ENCODE measurements at places on chromosomes 5 and 9. TPM values are rescaled to one million over a fixed set of nuclear protein-coding genes. Genes with fewer than 3 reads are reported as not detected.

DNA sequence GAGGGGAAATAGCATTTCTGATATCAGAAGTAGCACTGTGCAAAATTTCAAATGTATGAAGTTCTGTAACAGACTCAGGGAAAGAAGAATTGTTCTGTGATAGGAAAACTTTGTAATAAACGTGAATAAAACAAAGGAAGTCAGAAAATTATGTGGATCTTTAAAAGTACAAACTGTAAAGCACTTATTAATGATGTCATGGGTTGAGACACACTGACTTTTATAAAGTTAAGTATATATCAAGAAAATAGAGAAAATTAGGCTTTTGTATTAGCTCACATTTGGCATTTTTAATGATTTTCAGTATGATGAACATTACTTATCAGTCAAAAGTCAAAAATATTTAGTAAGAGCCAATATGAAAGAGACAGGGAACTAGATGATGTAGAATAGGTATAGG, 1081.7 kb upstream of the EDIL3 start:
- DNase-seq = no peak

DNA sequence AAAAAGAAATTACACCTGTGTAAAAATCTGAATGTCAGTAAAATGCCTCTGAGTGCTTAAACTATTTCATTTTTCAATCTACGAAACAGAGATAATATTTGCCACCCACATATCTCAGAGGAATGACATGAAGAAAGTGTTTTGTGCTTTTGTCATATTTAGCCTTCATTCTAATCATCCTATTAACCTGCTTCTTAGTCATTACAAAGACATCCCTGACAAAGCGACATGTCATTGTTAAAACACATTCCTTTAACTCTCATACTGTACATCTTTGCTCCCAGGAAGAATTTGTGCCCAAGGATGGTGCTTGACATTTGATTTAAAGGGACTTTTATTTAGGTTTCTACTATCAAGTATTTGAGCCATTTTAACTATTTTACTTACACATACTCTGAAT, 275.9 kb downstream of the DMRTA1 start:
- DNase-seq = no peak

Gene POU5F2
- total RNA-seq = 6.5 TPM

GRCh38 chr9:129671519-129671918, 6.1 kb downstream of the PRRX2 start:
- no peak for DNase-seq

Gene ORM2
- total RNA-seq = not detected

- no peak for DNase-seq
These were observed 147.6 kb downstream of the CDH10 start for GRCh38 chr5:24497145-24497544.

DNA sequence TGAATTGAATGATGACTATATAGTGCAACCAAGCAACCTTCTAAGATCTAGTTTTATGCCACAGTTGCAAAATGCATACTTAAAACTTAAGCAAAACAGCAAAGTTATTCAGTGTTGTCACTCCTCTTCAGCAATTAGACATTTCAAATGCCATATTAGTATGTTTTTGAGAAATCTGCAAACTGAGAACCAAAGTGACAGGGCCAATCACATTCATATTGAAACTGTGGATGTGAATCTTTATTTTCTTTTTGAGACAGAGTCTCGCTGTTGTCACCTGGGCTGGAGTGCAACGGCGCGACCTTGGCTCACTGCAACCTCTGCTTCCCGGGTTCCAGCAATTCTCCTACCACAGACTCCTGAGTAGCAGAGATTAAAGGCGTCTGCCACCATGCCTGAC, 249.2 kb upstream of the EFNA5 start:
- DNase-seq = no peak

Gene SVEP1
- total RNA-seq = 89.3 TPM

Gene INVS
- 72.2 TPM for total RNA-seq

GRCh38 chr5:36438765-36439561, 137.3 kb upstream of the RANBP3L start:
- DNase-seq = no peak

GRCh38 chr9:91346644-91347043, 15.1 kb downstream of the AUH start:
- no peak for DNase-seq

GRCh38 chr9:111992523-111992922, 95.9 kb downstream of the UGCG start:
- DNase-seq = no peak

DNA sequence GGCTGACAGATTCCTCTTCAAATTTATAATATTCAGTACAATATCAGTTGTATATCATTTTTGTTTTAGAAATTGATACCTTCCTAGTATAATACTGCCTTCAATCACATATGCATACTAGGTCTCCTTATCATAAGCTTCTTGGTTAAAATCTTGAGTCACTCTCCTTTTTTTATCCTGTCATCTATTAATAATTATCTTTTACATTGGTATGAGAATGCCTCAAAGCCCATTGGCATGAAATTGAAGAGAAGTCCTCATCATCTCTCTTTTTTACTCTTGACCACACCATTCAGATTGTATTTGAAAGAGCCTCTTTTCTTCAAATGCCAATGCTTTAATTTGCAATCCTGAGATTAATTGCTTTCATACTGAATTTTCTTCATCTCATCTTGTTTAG, 810.3 kb downstream of the BRINP1 start:
- DNase-seq = no peak

- no peak for DNase-seq
These were observed 359.4 kb upstream of the ARRDC3 start for GRCh38 chr5:91742550-91742949.

- peak; percentile 68 for DNase-seq
These were observed 800 bp upstream of the KCNN2 start for GRCh38 chr5:114360816-114361723.

GRCh38 chr9:79369676-79370075, 202.1 kb upstream of the TLE4 start:
- no peak for DNase-seq

GRCh38 chr5:18057725-18058124, 423.5 kb downstream of the TAF11L14 start:
- no peak for DNase-seq

Gene PAEP
- total RNA-seq = not detected

Gene PCDH1
- 9.9 TPM for total RNA-seq

- no peak for DNase-seq
These were observed 44.5 kb upstream of the TMEM252 start for GRCh38 chr9:68585034-68585761.

Gene ACOT12
- total RNA-seq = 4.6 TPM

DNA sequence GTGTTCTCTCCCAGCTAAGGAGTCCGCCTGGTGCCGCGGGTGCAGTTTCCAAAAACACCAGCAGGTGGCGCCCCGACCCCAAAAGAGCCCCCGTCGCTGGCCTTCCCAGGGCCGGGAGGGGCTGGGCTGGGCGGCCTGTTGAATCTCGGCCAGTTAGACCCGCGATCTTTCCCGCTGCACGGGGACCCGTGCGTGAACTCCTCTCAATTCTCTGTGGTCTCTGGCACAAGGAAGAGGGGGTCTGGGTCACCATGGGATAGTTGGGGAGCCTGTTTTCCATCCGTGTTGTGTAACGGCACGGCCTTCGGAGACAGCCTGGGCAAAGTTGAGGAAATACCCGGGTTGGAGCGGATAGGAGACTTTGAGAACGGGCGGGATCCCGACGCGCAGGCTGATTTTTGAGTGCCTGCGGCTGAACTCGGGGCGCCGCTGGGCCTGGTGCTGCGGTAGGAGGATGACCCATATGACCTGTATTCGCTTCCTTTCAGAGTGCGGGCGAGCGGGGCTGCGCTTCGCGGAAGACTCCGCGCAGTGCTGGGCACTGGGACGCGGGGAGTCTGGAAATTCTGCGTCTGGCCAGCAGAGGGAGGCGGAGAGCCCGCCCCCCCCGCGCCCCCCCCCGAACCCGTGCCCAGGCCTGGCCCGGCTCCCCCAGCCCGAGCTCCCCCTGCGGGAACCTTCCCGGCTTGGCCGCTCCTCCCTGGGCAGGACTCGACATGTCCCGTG, 7.9 kb upstream of the PSD2 start:
- peak; percentile 83 for DNase-seq

Gene TNFSF15
- total RNA-seq = 4.3 TPM

- no peak for DNase-seq
These were observed 76.4 kb upstream of the SLC1A1 start for GRCh38 chr9:4413856-4414255.

- DNase-seq = no peak
These were observed 92.7 kb downstream of the SV2C start for GRCh38 chr5:76175821-76176403.

DNA sequence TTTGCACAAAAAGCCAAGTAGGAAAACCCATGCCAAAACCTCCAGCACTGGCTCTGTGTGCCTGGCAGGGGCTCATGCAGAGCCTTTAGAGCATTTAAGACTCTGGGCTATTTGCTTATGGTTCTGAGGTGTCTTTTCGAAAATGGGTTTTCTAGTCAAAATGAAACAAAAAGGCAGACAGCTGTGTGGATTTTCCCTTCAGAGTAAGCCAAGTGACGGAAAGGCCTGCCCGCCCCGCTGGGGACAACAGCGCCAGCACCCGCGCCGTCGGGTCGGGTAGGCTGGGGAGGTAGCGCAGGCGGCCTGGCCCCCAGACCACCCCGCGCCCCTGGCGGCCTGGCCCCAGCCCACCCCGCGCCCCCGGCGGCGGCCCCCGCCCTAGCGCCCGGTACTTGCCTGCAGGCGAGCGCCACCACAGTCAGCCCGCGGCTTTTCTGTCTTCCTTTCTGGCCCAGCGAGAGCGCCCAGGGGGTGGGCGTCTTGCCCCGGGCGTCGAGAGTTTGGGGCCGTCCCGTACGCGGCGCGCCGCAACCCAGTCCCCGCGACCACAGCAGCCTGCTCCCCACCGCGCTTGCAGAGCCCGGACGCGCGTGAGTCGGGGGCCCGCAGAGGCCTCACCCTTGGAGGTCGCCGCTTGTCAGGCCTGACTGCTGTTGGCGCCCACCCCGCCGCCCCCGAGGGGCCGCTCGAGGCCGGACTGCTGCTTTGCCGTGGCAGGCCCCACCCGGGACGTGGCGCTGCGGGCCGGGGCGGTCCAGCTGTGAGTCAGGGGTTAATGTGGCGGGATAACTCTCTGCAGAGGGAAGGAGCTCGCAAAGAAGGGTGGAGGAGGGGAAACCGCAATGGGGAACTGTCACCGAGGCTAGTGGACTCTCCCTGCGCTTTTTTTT, at the start of gene TICAM2:
TICAM2 (minus strand) TSS at position 779 of the 890 bp plus-strand sequence. CDS start 21,223 bp downstream, outside the sequence.
- DNase-seq = peak; percentile 80

GRCh38 chr5:27290172-27290571, 251.8 kb upstream of the CDH9 start:
- no peak for DNase-seq

GRCh38 chr9:87883274-87883673, 597 bp downstream of the SPATA31E1 start:
- no peak for DNase-seq

GRCh38 chr9:135244271-135245221, 157.1 kb downstream of the OLFM1 start:
- no peak for DNase-seq

Gene TSC1
- total RNA-seq = 36.4 TPM

Gene SPRY4
- 3.1 TPM for total RNA-seq

DNA sequence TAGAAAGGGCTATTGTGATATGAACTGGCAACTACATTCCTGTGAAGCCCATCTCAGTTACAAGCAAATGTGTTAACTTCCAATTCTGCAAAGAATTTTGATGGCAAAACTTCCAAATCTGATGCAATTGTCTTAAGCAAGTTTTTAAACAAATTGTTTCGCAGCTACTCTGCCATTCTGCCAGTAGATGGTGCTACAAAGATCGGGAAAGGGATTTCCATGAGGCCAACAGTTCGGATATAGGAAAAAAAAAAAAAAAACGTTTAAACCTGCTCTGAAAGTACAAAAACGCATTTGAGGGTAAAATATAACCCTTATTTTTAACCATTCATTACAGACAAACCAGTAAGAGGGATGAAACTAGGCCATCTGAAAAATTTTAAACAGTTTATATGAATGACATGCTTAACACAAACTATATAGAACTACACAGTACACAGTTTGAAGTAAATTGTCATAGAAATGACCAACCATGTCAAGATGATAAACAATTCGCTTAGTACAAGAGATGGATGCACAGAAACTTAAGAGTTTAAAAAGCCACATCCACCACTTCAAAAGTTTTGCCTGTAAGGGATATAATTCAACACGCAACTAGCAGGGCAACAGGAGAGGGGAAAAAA, 2.2 kb downstream of the HNRNPA0 start:
- DNase-seq = peak; percentile 82

Gene GFI1B
- 0.48 TPM for total RNA-seq

GRCh38 chr5:59955241-59955640, 61.7 kb upstream of the PDE4D start:
- no peak for DNase-seq

Gene IFT74
- 28.6 TPM for total RNA-seq

DNA sequence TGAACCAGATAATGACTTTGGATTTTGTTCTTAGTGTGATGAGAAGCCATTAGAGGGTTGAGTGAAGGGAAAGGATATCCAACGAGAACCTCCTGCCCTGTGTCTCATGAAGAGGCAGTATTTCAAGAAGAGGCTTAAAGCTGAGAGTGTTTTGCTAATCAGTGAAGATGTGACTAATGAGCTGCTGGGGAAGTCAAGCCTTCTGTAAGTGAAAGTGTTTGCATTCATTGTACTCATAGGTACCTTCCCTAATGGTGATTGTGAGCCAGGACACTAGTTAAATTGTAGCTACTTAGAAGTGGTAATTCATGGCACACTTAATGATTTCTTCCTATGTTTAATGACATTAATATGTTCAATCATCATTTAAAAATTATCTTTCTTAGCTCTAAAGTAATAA, 23.7 kb downstream of the PIP5K1B start:
- no peak for DNase-seq

- DNase-seq = no peak
These were observed 60.4 kb downstream of the BNC2 start for GRCh38 chr9:16809912-16810610.

GRCh38 chr5:36089989-36090388, 23.3 kb upstream of the UGT3A2 start:
- no peak for DNase-seq

Gene FAM221B
- 1.2 TPM for total RNA-seq

DNA sequence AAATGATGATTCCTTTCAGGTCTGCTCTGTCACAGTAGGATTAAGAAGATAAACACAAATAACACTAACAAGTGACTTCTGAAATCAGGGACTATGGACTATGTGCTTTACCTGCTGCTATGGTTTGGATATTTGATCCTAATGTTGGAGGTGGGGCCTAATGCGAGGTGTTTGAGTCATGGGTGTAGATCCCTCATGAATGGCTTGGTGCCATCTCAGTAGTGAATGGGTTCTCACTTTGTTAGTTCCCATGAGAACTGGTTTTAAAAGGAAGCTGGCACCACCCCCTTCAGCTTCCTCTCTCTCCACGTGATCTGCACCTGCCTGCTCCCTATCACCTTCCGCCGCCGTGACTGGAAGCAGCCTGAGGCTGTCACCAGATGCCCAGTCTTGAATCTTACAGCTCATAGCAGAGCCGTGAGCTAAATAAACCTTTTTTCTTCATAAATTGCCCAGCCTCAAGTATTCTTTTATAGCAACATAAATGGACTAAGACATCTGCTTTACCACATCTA, 3.3 kb downstream of the PPIC start:
- no peak for DNase-seq

DNA sequence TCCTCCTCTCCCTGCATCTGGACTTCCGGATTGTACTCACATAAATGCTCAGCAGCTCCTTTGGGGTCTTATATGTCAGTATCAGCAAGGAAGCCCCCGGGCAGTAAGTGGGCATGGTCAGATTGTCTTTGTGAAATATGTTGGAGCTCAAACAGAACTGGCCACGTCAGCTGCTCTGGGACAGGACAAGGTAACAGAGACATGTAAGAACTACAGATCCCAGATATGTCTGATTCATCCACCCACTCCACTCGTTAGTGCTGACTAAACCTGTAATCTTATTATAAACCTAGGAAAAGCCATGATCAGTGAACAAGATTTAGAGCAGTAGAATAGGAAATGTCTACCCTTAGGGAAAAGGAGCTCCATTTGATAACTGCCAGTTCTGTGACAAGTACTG, 561.8 kb downstream of the CETN3 start:
- DNase-seq = no peak

Gene GPRIN1
- total RNA-seq = 0.72 TPM

Data from umbilical cord (tissue), 2 donors.